ENCODE measurements at places on chromosomes 3 and 15. TPM values are rescaled to one million over a fixed set of nuclear protein-coding genes. Genes with fewer than 3 reads are reported as not detected.

DNA sequence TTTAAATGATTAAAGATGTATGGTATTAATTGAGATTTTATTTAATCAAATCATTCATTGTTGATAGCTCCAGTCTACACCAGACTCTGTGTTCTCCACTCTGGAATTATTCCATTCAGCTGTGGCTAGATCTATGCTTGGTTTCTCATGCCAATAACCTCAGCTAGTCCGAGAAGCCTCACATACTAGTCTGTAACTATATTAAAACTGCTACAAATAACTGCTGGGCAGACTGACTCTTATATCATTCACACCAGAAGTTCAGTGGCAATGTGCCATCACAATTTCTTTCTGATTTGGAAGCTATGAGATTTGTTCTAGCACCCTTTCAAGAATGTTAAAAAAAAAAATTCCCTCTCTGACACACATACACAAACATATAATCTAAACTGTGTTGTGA, 947.3 kb downstream of the ROBO1 start:
- H3K27ac ChIP-seq, result no peak overlapping the region
- DNase-seq, result no peak
- H3K4me1 ChIP-seq, result no peaks in the 10 kb centered on the region
- no peaks in the 10 kb centered on the region for H3K36me3 ChIP-seq

Gene ANKDD1A
- total RNA-seq, result 8.1 TPM

Gene KLF15
- 3.3 TPM for total RNA-seq

- H3K4me1 ChIP-seq, result no peaks in the 10 kb centered on the region
- H3K36me3 ChIP-seq, result no peaks in the 10 kb centered on the region
- H3K27me3 ChIP-seq, result no peaks in the 10 kb centered on the region
These were observed 80.8 kb upstream of the DPH6 start for GRCh38 chr15:35626571-35627318.

GRCh38 chr15:29150515-29151483, 118.8 kb downstream of the NSMCE3 start:
- H3K4me3 ChIP-seq, result no peak overlapping the region
- no peak for DNase-seq
- H3K36me3 ChIP-seq, result no peaks in the 10 kb centered on the region
- H3K4me1 ChIP-seq, result no peaks in the 10 kb centered on the region
- H3K27me3 ChIP-seq, result peaks cover 5% of the 10 kb centered on the region

- H3K27ac ChIP-seq, result no peak overlapping the region
- H3K36me3 ChIP-seq, result no peaks in the 10 kb centered on the region
- no peak overlapping the region for H3K4me3 ChIP-seq
- H3K27me3 ChIP-seq, result no peaks in the 10 kb centered on the region
- DNase-seq, result no peak
These were observed 4.3 kb downstream of the ATP6V1A start for GRCh38 chr3:113751141-113751540.

DNA sequence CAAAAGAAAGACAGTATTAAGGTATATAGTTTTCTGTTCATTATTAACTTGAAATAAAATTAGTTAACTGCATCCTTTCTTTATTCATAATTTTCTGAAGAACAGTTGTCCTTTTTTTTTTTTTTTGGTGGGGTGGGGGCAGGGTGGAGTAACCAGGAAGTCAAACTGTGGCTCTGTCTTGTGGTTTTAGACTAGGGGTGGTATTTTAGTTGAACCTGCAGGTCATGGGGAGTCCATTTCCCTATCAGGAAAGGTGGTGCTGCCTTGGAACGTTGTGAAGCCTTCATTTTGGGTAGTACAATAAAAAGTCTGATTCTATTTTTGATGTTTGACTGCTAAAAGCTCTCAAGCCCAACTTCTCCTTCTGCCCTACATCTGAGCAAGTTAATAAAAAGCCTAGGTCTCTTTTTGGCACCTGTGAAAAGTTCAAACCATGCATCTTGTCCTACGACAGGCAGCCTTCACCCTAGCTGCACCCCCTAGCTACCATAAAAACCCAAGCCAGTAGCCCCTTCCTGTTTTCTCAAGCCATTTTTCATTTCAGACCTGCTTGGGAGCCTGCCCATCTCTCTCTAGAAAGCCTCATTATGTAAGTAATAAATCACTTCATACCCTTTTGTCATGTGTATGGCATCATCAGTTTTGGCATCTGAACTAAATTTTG, 31.2 kb upstream of the RIOX2 start:
- DNase-seq, result no peak
- no peak overlapping the region for H3K4me3 ChIP-seq
- no peak overlapping the region for H3K27ac ChIP-seq

DNA sequence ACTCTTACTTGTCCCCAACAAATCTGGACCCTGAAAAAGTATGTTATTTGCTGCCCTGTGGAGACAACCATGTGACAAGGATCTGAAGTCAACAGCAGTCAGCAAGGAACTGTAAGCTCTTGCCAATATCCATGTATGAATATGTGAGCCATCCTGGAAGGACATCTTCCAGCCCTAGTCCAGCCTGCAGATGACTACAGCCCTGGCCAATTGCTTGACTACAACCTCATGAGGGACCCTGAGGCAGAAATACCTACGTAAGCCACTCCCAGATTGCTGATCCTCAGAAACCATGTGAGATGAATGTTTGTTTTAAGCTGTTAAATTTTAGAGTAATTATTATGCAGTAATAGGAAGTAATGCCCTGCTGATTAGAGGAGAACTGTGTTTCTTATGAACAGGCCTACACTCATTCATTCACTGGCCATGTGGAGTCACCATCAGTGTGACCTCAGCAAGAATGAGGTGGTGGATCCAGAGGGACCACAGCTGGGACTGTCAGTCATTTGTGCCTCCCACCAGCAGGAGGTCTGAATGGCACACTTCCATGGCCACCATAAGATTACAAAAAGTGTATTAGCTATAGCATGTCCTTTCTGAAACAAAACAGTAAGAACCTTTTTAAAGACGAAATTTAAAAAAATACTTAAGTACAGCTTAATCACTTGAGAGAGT, 92.6 kb downstream of the TFDP2 start:
- no peak overlapping the region for H3K4me3 ChIP-seq
- H3K27me3 ChIP-seq, result no peaks in the 10 kb centered on the region
- H3K27ac ChIP-seq, result no peak overlapping the region
- no peaks in the 10 kb centered on the region for H3K4me1 ChIP-seq
- DNase-seq, result no peak

Gene PRTG
- not detected for total RNA-seq

GRCh38 chr3:184539801-184540435, 21.7 kb upstream of the EPHB3 start:
- H3K4me3 ChIP-seq, result no peak overlapping the region
- no peaks in the 10 kb centered on the region for H3K27me3 ChIP-seq
- H3K4me1 ChIP-seq, result peaks cover 11% of the 10 kb centered on the region

Gene SLC25A38
- total RNA-seq, result 26.7 TPM

Gene RTP1
- not detected for total RNA-seq

DNA sequence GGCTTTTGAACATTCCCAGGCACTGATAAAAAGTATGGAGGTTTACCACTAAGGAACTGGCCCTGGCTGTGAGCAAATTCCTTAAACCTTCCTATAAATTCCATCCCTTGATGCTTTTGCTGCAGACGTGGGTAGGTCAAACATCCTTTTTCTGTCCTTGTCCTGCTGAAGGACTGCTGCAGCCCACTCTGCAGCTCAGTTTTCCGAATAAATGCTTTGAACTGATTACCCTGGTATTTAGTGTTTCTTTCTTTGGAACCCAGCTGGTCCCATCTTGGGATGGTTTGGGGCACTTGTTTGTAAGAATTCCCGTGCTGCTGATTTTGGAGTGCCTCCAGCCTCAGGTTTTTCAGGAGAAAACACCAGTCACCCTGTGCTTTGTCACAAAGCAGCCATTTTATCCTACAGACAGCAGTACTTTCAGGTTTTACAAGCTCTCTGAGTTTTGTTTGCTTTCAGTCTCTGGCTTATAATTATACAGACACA, 815.9 kb downstream of the VGLL3 start:
- no peaks in the 10 kb centered on the region for H3K4me1 ChIP-seq
- no peak overlapping the region for H3K4me3 ChIP-seq
- DNase-seq, result no peak
- no peak overlapping the region for H3K27ac ChIP-seq
- no peaks in the 10 kb centered on the region for H3K36me3 ChIP-seq
- H3K27me3 ChIP-seq, result no peaks in the 10 kb centered on the region

- H3K4me1 ChIP-seq, result no peaks in the 10 kb centered on the region
- DNase-seq, result no peak
- H3K27ac ChIP-seq, result no peak overlapping the region
- no peaks in the 10 kb centered on the region for H3K27me3 ChIP-seq
- H3K4me3 ChIP-seq, result no peak overlapping the region
These were observed 87.5 kb downstream of the CHCHD4 start for GRCh38 chr3:14037211-14037610.

Gene AHSG
- 1.6 TPM for total RNA-seq

- DNase-seq, result no peak
- H3K4me3 ChIP-seq, result no peak overlapping the region
- no peaks in the 10 kb centered on the region for H3K4me1 ChIP-seq
- no peak overlapping the region for H3K27ac ChIP-seq
- H3K27me3 ChIP-seq, result peaks cover 7% of the 10 kb centered on the region
These were observed 116.3 kb upstream of the NPHP3 start for GRCh38 chr3:132838477-132838876.

GRCh38 chr15:69225355-69226022, 65.1 kb downstream of the GLCE start:
- H3K4me3 ChIP-seq, result no peak overlapping the region
- H3K27ac ChIP-seq, result no peak overlapping the region
- H3K27me3 ChIP-seq, result no peaks in the 10 kb centered on the region
- peak; percentile 26 for DNase-seq
- H3K4me1 ChIP-seq, result no peaks in the 10 kb centered on the region

DNA sequence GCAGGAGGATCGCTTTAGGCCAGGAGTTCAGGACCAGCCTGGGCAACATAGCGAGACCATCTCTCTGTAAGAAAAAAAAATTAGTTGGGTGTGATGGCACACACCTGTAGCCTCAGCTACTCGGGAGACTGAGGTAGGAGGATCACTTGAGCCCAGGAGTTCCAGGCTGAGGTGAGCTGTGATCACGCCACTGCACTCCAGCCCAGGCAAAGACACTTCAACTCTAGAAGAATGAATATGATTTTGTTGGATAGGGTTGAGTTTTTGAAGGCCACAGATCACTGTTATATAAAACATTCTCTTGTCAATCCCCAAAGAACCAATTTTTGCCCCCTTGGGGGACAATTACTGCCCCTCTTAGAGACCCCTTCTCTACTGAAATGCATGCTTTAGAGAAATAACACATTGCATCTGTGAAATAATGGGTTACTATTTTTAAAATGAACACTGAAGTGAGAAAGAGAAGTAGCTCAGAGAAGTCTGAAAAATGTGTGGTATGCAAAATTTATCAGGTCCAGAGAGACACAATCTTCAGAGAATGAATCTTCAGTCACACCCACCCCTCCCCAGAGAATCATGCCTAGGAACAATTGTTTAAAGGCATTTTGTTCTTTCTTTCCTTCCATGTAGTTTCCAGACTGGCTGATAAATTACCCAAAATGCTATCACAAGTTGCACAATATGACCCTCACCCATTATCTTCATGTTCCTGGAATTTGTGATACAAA, 42.7 kb downstream of the METTL6 start:
- no peak for DNase-seq
- H3K36me3 ChIP-seq, result no peaks in the 10 kb centered on the region
- peaks cover 29% of the 10 kb centered on the region for H3K4me1 ChIP-seq
- H3K27ac ChIP-seq, result no peak overlapping the region

GRCh38 chr15:95868970-95869369, 461.5 kb upstream of the NR2F2 start:
- H3K36me3 ChIP-seq, result no peaks in the 10 kb centered on the region
- H3K27me3 ChIP-seq, result no peaks in the 10 kb centered on the region
- H3K4me1 ChIP-seq, result peaks cover 7% of the 10 kb centered on the region
- no peak overlapping the region for H3K4me3 ChIP-seq
- DNase-seq, result no peak
- H3K27ac ChIP-seq, result no peak overlapping the region

DNA sequence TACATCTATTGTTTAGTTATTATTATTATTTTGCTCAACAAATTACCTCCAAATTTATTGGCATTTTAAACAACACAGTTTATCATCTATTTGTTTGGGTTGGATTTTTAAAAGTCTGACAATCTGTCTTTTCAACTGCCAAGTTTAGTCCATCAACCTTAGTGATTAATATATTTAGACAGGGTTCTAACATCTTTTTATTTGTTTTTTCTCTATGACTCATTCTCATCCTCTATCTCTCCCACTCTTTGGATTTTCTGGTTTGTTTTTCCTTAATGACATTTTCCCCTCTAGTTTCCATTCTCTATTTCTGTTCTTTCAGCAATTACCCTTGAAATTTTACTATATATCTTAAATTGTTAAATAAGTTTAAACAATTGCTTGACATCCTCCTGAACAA, 41.9 kb downstream of the EMC4 start:
- no peaks in the 10 kb centered on the region for H3K36me3 ChIP-seq
- no peaks in the 10 kb centered on the region for H3K27me3 ChIP-seq

All from HCT116 (cell line).